Esophagus mucosa (tissue), 1 donor: ENCODE measurements at places on chromosomes 4 and X.
A peak's percentile ranks its signal among the peaks of the same experiment; 100 is the strongest.

- ATAC-seq, result no peak
Measured at GRCh38 chr4:137762591-137762990, 230.3 kb upstream of the PCDH18 start.

- no peak for ATAC-seq
Measured at GRCh38 chr4:89614155-89614554, 222.8 kb downstream of the SNCA start.

DNA sequence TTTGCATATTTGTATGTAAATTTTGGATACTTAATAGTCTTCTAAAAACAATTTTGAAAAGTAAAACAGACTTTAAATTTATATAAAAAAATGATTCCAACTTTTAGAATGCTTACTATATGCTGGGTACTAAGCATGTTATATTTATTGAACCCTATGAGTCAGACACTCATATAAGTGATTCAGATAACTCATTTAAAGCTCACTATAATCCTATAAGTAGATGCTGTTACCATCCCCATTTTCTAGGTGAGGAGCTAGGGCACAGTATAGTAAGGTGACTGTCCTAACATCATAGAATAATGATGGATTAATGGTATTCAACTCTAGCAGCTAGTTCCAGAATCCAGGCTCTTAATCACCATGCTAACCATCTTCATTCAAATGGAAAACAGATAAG lies 877.0 kb upstream of the GRID2 start:
- ATAC-seq, result peak; percentile 57

- no peak for ATAC-seq
Measured at GRCh38 chrX:49959602-49960001, 37.2 kb downstream of the CLCN5 start.

GRCh38 chrX:37787423-37787869 lies 7.6 kb downstream of the CYBB start:
- ATAC-seq, result no peak

- ATAC-seq, result no peak
Measured at GRCh38 chrX:129785160-129785947, 5.6 kb downstream of the SASH3 start.

- no peak for ATAC-seq
Measured at GRCh38 chr4:26255989-26256388, 64.8 kb upstream of the RBPJ start.

DNA sequence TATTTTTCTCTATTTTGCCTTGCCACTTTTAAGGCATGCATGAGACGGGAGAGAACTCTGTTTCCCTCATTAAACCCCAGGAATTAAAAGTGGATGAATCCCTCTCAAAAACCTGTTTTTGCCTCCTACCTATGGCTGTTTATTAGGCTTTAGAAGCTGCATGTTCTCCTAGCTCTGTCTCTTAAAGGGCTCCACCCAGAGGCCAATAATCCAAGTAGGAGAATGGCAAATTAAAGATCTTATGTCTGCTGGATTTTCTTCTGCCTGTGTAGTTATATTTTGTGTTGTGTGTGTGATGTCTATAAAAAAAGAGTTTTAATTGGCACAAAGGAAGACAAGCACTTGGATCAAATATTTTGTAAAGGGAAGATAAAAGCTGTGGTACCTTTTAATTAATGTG lies 32.4 kb downstream of the MAGEC1 start:
- no peak for ATAC-seq

GRCh38 chrX:10246846-10247245 lies 90.1 kb downstream of the CLCN4 start:
- no peak for ATAC-seq

- ATAC-seq, result no peak
Measured at GRCh38 chr4:141771889-141772830, 135.8 kb downstream of the IL15 start.

- ATAC-seq, result no peak
Measured at GRCh38 chr4:118077767-118078105, 43.5 kb downstream of the NDST3 start.

DNA sequence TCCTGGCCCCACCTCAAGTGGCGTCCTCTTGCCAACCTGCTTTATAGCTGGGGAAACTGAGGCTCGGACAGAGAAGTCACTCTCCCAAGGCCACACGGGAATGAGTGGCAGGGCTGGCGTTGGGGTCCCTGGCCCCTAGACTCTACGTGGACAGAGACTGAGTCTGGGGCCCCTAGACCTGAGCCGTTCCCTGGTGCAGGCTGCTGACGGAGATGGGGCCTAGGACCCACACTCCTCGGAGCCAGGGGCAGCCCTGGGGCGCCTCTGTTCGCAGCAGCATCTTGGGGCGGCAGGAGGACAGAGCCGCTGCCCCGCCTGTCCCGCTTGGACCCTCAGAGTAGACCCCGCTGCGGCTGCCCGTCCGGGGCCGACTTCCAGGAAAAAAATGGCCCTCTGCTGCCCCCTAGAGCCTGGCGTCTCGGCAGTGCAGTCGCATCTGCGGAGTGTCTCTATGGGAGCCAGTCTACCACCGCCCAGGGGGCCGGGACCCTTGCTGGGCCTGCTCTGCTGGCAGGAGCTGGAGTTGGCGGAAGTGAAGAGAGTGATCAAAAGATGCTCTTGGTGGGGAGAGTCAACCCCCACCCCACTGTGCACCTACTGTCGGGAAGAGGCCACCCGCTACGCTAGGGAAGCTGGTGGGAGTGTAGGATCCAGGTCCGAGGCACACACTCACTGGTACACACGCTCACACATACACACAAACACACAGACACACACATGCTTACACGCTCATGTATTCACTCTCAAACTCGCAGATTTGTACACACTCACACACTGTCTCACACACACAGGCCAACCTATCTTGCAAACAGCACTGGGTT lies 220.1 kb downstream of the AFAP1 start:
- ATAC-seq, result peak; percentile 37

DNA sequence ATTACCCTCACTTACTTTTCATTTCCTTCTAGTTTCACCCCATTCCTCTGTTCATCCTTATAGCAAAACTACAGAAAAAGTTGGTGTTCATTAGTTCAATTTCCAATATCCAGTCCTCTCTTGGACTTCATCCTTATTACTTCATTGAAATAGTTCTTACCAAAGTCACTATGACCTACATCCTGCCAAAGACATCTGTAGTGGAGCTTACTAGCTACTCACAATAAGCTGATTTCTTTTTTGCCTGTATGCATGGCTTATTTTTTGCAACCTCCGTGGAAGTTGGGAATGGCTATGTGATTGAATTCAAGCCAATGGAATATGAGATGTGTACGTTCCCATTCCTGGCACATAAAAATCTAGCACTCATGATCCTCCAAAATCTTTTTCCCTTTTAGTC lies 4.6 kb upstream of the CDKL2 start:
- no peak for ATAC-seq

DNA sequence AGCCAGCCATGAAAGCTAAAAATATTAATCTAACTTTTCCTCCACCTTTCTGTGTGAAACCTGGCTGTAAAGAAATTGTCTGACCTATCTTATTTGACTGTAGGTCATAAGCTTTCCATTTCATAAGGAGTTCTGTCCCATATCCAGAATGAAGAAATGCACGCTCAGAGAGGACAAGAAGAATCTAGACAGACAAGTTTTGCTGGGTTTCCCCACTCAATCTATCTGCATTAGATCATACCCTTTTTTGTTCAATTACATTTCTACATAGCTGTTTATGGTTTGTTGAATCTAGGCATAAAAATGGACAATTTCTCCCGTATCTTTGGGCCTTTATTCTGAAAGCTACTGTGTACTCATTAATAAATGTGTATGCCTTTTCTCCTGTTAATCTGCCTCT lies 1495.1 kb downstream of the C4orf33 start:
- no peak for ATAC-seq

DNA sequence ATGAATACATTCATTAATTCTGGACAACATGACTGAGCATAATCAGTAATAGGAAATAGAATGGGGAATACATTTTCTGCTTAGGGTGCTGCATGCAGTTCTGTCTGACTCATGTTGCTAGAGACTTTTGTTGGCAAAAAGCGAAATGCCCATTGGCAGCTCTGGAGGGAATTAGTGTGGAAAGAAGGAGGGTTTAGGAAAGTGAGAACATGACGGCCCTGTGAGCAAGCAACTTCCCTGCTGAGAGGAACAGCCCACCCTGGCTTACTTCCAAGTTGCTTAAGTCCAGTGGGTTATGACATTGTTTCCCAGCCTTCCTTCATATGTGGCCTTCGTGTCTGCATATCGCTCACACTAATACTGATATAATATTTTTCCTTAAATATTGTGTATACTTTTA lies 13.8 kb downstream of the MAD2L1 start:
- ATAC-seq, result peak; percentile 57

DNA sequence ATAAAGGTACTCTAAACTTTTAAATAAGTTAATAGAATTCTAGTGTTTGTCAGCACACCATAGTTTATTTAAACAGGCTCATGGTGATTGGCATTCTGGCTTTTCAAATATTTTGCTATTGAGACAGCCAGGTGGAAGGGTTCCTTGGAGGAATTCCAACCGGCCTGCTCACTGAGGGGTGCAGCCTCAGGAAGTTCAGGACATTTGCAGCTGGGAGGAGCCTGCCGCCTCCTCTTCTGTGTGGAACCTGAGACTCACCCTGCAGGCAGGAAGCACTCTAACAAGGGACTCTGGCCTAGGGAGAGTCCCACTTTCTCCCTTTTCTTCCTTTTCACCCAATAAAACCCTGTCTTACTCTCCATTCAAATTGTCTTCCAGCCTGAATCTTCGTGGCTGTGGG lies 1328.0 kb downstream of the FSTL5 start:
- peak; percentile 57 for ATAC-seq

- no peak for ATAC-seq
Measured at GRCh38 chr4:75584067-75584466, 28.2 kb downstream of the ODAPH start.

DNA sequence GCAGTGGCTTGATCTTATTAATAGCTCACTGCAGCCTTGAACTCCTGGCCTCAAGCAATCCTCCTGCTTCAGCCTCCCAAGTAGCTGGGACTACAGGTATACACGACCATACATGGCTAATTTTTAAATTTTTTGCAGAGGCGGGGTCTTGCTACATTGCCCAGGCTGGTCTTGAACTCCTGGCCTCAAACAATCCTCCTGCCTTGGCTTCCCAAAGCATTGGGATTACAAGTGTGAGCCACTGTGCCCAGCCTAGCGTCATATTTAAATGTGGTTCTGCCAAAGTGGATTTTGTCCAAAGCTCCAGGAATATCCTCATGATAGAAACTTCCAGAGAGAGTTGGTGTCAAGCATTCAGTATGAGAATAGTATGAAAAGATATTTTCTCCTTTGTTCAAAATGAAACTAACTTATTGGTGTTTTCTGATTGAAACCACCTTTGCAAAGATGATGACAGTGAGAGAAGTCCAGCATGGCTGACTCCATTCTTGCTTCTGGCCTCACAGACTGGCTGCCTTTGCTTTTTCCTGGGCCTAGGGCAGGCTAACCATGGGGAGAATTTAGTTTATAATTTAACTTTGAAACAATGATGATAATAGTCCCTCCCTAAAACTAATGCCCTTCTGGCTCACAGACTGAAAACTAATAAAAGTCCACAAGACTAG lies 129.0 kb downstream of the C4orf51 start:
- ATAC-seq, result no peak

- no peak for ATAC-seq
Measured at GRCh38 chr4:52265781-52266525, 214.8 kb downstream of the SPATA18 start.

GRCh38 chrX:30224536-30224935 lies 5.9 kb upstream of the MAGEB3 start:
- ATAC-seq, result no peak

- no peak for ATAC-seq
Measured at GRCh38 chr4:86730310-86730709, 118.9 kb downstream of the SLC10A6 start.

- ATAC-seq, result peak; percentile 39
Measured at GRCh38 chrX:49001521-49002090, 458 bp downstream of the GRIPAP1 start.

DNA sequence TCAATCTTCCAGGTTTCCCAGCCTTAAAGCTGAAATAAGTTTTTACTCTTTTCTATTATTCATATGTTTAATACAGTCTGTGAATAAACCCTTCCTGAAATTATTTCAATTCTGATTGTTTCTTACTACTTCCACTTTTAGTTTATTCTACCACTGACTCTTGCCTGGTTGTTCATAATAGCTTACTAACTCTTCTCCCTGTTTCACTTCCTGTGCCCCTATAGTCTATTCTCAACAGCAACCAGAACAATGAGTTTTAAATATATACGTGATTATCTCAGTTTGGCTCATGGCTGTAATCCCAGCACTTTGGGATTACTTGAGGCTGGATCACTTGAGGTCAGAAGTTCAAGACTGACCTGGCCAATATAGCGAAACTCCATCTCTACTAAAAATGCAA lies 408.0 kb upstream of the SPOCK3 start:
- ATAC-seq, result no peak

- no peak for ATAC-seq
Measured at GRCh38 chrX:4805502-4805901, 1092.1 kb upstream of the PRKX start.

DNA sequence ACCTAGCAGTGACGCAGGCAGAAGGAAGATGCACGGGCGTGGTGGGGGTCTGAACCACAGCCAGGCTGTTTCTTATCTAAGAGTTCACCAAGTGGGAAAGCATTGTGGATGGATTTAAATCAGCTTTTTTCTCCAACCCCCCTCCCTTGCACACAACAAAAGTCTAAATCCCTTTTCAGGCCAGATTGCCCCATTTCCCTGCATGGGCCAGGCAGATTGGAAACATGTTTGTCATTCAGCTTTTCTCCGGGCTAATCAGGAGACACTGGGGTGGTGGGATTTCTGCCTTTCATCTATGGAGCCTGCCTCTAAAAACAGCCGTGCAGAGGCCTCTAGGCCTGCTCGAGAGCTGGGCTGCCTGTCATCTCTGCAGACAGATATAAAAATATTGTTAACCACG lies 166.3 kb upstream of the LEF1 start:
- ATAC-seq, result no peak

DNA sequence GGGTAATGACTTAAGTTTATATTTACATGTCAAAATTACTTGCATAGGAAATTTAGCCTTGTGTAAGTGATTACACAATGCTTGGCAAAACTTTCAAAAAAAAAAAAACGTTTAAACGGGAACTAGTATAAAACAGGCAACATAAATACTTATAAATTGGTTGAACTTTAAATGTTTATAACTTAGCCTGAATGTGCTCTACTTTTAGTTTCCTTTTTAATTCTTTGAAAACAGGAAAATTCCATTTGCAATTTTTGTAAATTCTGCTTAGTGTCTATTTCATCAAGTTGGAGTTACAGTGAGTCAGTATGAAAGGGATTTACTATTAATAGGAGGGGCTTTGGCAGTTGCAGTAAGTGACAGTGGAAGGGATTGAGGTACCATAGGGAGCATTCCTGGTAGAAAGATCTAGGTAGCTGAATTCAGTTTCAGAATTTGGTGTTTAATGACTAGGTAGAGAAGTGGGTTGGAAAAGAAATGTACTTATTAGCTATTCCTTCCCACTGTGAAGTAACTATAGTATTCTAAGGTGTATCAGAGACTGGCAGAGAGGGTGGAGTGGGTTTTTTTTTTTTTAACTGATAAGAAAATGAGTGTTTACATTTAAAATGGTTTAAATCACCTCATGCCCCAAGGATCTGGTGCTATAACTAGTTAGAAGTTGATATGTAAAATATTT lies 2.8 kb downstream of the STAG2 start:
- no peak for ATAC-seq
